ENCODE measurements at places on chromosomes 6 and 20. TPM values are rescaled to one million over a fixed set of nuclear protein-coding genes. Genes with fewer than 3 reads are reported as not detected.

Gene ZBTB2
- total RNA-seq = 18.2 TPM

Gene ZFP57
- not detected for total RNA-seq

Gene THEMIS
- not detected for total RNA-seq

Gene TMEM151B
- not detected for total RNA-seq

Gene AHI1
- total RNA-seq = 11.7 TPM

Gene SLC32A1
- total RNA-seq = not detected

Gene ID4
- total RNA-seq = 69.8 TPM

Gene ADAM33
- not detected for total RNA-seq

Gene HLA-DPA1
- total RNA-seq = not detected

Gene PRKN
- 1.0 TPM for total RNA-seq

Gene PDRG1
- total RNA-seq = 55.6 TPM

Gene RSPH3
- 4.2 TPM for total RNA-seq

Gene TCP11
- 2.0 TPM for total RNA-seq
